ENCODE measurements at places on chromosomes 4 and X. TPM values are rescaled to one million over a fixed set of nuclear protein-coding genes. Genes with fewer than 3 reads are reported as not detected.

DNA sequence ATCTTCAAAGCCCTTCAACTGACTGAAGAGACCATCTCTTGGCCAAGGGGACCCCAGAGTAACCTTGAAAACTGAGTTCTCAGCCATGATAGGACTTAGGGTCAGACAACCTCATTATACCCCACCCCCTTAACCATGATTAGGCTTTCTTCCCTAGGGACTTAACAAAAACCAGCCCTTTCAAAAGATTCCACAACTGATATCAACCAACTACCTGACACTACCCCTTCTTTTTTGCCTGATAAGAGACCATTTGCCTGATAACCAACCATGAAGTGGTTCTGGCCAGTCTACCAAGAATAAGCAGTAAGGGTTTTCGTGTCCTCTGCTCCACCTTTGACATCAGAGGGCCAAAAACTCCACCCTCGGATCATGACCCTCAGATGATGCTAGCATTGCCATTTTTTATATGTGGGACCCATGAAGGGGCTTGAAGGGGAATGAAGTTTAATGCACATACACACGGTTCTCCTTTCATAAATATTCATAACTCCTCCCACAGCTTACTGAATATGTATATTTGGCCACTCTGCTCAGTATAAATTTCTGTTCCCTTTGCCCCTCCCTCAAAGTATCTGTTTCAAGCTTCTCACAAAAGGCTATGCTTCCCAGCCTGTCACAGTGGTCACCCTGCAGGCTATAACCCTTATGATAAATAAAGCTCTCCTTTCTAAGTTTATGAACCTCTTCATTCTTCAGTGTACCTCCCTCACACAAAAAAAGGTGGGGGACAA lies 12.3 kb downstream of the TBCK start:
- H3K4me3 ChIP-seq, result no peak overlapping the region
- no peaks in the 10 kb centered on the region for H3K27me3 ChIP-seq
- no peak overlapping the region for H3K27ac ChIP-seq
- H3K4me1 ChIP-seq, result no peaks in the 10 kb centered on the region
- peaks cover 3% of the 10 kb centered on the region for H3K36me3 ChIP-seq
- no peak for DNase-seq

GRCh38 chr4:140308366-140309123 lies 64.9 kb upstream of the SCOC start:
- H3K27ac ChIP-seq, result no peak overlapping the region
- H3K36me3 ChIP-seq, result no peaks in the 10 kb centered on the region
- H3K27me3 ChIP-seq, result no peaks in the 10 kb centered on the region
- no peak overlapping the region for H3K4me3 ChIP-seq
- H3K4me1 ChIP-seq, result no peaks in the 10 kb centered on the region

- peak; percentile 16 for DNase-seq
- H3K27me3 ChIP-seq, result no peaks in the 10 kb centered on the region
- H3K36me3 ChIP-seq, result no peaks in the 10 kb centered on the region
- H3K4me3 ChIP-seq, result no peak overlapping the region
Measured at GRCh38 chr4:142211444-142211843, 575.1 kb downstream of the IL15 start.

DNA sequence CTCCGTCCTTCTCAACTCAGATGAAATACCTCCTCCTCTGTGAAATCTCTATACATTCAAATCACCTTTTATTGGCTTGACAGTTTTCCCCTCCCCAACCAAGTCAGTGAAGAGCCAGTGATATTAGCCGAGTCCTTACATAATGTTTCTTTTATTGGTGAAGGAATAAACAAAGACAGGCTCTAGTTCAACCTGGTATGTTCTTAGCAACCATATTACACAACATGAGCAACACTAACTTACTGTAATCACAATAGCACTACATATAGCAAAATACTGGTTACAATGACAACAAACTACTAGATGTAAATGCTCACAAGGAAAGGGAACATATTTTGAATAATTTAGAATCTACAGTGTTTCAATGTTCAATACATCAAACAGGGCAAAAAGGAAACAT lies 19.9 kb downstream of the DHX15 start:
- H3K4me3 ChIP-seq, result no peak overlapping the region
- H3K27ac ChIP-seq, result no peak overlapping the region
- peaks cover 4% of the 10 kb centered on the region for H3K4me1 ChIP-seq

DNA sequence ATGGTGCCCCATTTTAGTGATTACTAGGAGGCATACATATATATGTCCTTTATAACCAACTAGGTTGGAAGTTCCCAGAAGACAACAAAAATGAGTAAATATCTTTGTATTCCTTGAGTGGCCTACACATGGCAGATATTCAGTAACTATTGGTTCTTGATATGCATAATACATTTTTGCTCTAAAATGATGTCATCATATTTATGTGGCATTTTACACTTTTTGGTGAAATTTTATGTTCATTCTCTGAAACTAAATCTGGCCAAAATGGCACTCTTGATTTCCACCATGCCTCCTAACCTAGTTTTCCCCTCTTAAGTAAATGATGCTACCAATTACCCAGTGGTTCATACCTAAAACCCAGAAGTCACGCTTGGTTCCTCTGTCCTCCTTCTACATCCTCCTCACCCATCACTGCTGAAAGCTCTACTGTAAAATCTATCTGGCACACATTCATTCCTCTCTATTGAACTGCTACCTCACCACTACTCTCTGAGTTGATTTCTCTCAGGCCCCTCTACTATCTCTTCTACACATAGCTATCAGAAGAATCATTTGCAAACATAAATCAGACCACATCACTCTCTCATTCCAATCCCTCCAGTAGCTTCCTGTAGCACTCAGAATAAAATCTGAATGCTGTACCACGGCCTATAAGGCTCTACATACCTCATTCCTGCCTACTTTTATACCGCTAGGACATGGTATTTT lies 13.4 kb downstream of the SLC10A7 start:
- H3K4me3 ChIP-seq, result no peak overlapping the region
- H3K27me3 ChIP-seq, result no peaks in the 10 kb centered on the region
- DNase-seq, result no peak
- H3K4me1 ChIP-seq, result no peaks in the 10 kb centered on the region

- no peaks in the 10 kb centered on the region for H3K27me3 ChIP-seq
- H3K4me1 ChIP-seq, result no peaks in the 10 kb centered on the region
- no peaks in the 10 kb centered on the region for H3K36me3 ChIP-seq
- no peak for DNase-seq
- no peak overlapping the region for H3K4me3 ChIP-seq
- no peak overlapping the region for H3K27ac ChIP-seq
Measured at GRCh38 chr4:170040031-170040680, 14.0 kb upstream of the MFAP3L start.

DNA sequence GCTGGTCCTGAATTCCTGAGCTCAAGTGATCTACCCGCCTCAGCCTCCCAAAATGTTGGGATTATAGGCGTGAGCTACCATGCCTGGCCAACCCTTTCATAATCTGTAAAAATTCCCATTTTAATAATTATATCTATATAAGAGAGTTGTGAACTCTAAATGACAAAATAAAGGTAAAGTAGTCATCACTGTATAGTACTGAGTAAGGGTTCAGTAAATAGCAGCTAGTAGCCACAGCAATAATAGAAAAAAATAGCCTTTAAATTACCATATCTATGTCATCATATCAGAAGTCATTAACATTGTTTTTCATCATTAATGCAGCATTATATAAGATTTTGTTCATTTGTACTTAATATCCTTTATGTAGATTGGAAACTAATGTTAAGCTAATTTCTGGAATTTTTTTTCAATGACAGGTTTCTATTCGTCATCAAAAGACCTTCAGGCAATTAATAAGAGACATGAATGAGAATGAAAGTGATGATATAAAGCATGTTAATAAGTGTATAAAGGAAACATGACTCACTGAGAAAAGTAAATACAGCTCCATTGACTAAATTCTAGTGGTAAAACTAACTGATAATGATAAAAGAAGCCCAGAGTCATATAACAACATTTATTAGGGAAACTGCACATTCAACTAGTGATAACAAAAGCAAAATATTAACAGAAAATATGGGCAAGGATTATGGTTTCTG lies 85.9 kb upstream of the UGT8 start:
- peak; percentile 48 for DNase-seq
- no peak overlapping the region for H3K4me3 ChIP-seq
- no peak overlapping the region for H3K27ac ChIP-seq
- no peaks in the 10 kb centered on the region for H3K4me1 ChIP-seq
- no peaks in the 10 kb centered on the region for H3K27me3 ChIP-seq
- H3K36me3 ChIP-seq, result no peaks in the 10 kb centered on the region

DNA sequence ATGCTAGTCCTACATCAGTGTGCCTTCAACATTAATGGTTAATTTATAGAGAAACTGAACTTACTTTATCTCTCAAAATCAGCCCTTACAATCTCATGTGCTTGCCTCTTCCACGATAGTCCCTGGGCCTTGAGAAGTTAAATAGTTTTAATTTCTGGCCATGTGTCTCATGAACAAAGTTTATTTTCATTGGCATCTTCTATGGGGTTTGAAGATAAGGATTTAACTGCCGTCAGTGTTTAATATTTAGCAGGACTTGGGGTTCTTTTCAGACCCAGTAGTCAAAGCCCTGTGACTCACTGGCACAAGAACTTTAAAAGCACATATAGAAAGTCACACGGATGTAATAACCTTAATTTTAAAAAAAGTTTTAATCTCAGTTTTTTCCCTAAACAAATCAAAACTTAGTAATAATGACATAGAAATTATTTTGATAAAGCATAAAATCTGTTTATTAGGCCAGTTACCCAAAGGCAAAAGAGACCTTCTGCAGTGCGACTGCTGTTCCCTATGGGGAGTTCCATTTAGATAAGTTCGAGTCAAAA lies 10.1 kb upstream of the MPP1 start:
- no peak overlapping the region for H3K4me3 ChIP-seq
- no peak overlapping the region for H3K27ac ChIP-seq
- DNase-seq, result no peak
- peaks cover 6% of the 10 kb centered on the region for H3K4me1 ChIP-seq
- no peaks in the 10 kb centered on the region for H3K36me3 ChIP-seq

DNA sequence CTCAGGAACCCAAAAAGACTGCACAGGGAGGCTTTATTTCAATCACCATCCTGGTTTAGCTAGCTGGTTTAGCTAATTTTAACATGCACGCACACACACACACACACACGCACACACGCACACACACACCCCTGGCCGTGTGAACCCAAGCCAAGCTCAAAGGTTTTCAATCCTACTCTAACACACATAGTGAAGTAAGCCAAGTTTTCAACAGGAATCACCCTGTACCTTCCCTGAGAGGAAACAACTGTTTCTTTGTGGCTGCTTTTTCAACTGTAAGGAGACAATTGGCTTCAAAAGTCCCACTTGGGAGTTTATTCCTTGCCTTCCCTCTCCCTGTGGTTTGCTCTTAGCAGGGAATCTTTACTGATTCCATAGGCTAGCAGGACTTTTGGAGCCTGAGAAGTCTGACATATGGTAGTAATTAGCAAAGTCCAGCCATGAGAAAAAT lies 98.9 kb upstream of the BMP3 start:
- peaks cover 3% of the 10 kb centered on the region for H3K4me1 ChIP-seq
- H3K4me3 ChIP-seq, result no peak overlapping the region
- H3K27ac ChIP-seq, result no peak overlapping the region
- H3K36me3 ChIP-seq, result no peaks in the 10 kb centered on the region
- no peaks in the 10 kb centered on the region for H3K27me3 ChIP-seq

DNA sequence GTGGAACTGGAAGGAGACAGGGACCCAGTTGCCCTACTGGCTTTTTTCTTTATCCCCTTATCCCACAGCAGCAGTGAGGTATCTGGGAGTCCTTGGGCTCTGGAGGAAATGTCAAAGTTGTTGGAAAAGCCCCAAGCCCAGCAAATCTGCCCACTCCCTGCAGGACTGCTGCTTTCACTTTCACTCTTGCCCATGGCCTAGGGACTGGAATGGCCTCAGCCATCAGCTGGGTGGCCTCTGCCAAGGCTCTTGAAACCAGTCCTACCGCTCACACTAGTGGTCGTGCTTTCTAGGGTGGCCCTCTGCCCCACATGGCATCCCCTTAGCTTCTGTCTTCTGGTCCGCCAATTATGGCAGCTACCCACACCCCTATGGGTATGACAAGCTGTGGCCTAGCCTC lies 9.7 kb upstream of the RHOXF1 start:
- no peaks in the 10 kb centered on the region for H3K4me1 ChIP-seq
- DNase-seq, result peak; percentile 8
- H3K27me3 ChIP-seq, result no peaks in the 10 kb centered on the region

DNA sequence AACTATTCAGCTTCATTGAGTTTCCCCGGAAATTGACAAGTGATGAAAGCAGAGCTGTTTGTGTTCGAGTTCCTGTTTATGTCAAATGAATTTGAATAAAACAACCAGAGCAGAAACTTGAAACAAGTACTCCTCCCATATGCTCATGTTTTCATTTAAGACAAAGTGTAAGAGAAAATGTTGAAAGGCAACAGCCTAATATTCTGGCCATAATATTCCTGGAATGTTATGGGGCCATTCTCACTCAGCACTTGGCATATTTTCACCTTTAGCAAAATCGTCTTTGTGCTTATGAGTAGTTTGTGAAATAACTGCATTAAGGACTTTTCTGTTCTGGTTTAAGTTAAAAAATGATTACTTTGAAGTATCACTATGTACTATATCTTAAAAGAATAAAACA lies 276.0 kb upstream of the FAT1 start:
- no peak overlapping the region for H3K27ac ChIP-seq
- H3K27me3 ChIP-seq, result no peaks in the 10 kb centered on the region
- H3K36me3 ChIP-seq, result no peaks in the 10 kb centered on the region
- DNase-seq, result no peak
- no peak overlapping the region for H3K4me3 ChIP-seq
- H3K4me1 ChIP-seq, result no peaks in the 10 kb centered on the region

- H3K4me3 ChIP-seq, result no peak overlapping the region
- no peaks in the 10 kb centered on the region for H3K36me3 ChIP-seq
- DNase-seq, result no peak
- no peaks in the 10 kb centered on the region for H3K4me1 ChIP-seq
- no peaks in the 10 kb centered on the region for H3K27me3 ChIP-seq
Measured at GRCh38 chrX:12583543-12583942, 207.7 kb upstream of the PRPS2 start.

GRCh38 chrX:52923781-52924241 lies 26.7 kb downstream of the FAM156B start:
- H3K27ac ChIP-seq, result no peak overlapping the region
- no peak for DNase-seq
- H3K27me3 ChIP-seq, result no peaks in the 10 kb centered on the region
- no peak overlapping the region for H3K4me3 ChIP-seq

GRCh38 chr4:184987493-184988031 lies 30.7 kb upstream of the HELT start:
- H3K27ac ChIP-seq, result no peak overlapping the region
- H3K36me3 ChIP-seq, result no peaks in the 10 kb centered on the region
- no peak for DNase-seq
- H3K27me3 ChIP-seq, result peaks cover 12% of the 10 kb centered on the region

FGFR3 gene
- 13.8 TPM for polyA plus RNA-seq

ACSL4 gene
- polyA plus RNA-seq, result 19.2 TPM

RTL9 gene
- polyA plus RNA-seq, result not detected

DKK2 gene
- 0.37 TPM for polyA plus RNA-seq

CLDN22 gene
- polyA plus RNA-seq, result 0.03 TPM

PDZD4 gene
- polyA plus RNA-seq, result 2.5 TPM

GABRG1 gene
- not detected for polyA plus RNA-seq
